ENCODE measurements at places on chromosomes 13 and 19.

GRCh38 chr19:44582581-44583265 lies 30.6 kb upstream of the IGSF23 start:
- DNase-seq: peak; percentile 24

GRCh38 chr13:80599765-80600164 lies 258.8 kb upstream of the SPRY2 start:
- no peak for DNase-seq

- DNase-seq: no peak
These were observed 12.3 kb upstream of the LENG8 start for GRCh38 chr19:54436628-54437252.

- DNase-seq: no peak
These were observed 72.7 kb upstream of the SLITRK1 start for GRCh38 chr13:83955011-83955410.
